Activated naive CD4-positive, alpha-beta T cell (primary cell): ENCODE measurements at places on chromosomes 1 and 21.

GRCh38 chr1:66415866-66416265, 118.1 kb upstream of the SGIP1 start:
- DNase-seq: no peak

- DNase-seq: no peak
Observed at GRCh38 chr1:60896701-60897363, 185.5 kb upstream of the NFIA start.

DNA sequence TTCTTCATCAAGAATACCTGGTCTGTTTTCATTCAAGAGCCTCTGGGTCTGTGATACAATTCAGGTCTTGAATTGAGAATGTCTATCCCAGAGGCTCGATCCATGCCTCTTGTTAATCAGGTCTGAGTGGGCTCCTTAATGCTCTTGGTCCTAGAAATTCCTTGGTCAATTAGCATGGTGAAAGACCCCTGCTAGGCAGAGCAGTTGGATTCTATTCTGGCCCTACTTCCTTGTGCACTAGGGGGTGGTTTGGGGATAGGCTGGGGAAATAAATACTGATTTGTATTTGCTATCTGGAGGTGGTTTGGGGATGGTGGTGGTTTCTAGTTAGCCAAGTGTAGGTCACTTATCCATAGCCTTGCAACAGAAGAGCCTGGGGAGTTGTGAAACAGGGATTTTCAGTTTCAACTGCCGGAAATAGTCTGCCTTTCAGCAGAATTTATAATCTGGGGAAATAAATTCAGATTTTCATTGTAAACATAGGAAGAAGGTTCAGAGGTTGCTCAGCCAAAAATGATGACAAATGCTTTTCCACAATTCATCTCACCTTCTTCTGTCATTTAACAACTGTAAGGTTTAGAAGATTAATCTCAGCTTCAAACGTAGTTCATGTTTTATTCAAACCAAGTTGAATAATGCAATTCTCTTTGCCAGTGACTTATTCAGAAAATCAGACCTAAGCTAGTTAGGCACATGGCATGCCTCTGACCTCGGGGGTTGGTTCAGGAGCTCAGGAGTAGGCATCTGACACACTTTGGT, 22.2 kb upstream of the SCAF4 start:
- no peak for DNase-seq

- no peak for DNase-seq
Observed at GRCh38 chr1:225824533-225824941, 14.6 kb downstream of the EPHX1 start.

- no peak for DNase-seq
Observed at GRCh38 chr1:202276081-202276715, 65.5 kb downstream of the UBE2T start.

DNA sequence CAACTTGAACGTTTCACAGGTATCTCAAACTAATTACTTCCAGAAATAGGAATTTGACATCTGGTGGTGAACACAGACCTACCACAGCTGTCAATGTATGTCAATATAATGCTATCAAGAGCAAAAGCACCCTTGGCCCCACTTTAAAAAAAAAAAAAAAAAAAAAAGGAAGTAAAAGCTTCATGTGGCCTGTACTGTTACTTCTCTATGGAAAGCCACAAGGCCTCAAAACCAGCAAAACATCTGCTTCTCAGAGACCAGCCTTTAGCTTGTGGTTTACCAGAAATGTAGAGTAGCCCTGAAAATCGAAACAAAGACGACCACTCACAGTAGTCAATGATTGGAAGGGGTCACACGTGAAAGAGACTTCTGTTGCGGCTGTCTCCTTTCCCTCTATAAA, 109.6 kb downstream of the SLC45A1 start:
- no peak for DNase-seq

DNA sequence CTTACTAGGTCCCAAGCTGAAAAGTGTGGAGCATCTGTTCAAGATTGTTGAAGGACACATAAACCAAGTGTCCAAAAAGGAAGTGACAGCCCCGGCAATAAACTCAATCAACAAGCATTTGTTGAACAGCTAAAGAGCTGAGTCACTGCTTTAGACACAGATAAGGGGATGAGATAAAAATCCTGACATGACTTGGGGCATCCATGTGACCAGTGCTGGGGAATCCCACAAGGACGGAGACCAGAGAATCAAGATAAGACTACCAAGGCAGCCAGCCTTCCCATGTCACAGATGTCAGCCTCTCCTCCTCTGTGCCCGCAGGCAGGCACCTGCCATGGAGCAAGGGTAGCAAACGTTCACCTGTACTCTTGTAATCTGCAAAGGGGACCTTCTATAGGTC, 118.6 kb upstream of the KAZN start:
- DNase-seq: no peak

DNA sequence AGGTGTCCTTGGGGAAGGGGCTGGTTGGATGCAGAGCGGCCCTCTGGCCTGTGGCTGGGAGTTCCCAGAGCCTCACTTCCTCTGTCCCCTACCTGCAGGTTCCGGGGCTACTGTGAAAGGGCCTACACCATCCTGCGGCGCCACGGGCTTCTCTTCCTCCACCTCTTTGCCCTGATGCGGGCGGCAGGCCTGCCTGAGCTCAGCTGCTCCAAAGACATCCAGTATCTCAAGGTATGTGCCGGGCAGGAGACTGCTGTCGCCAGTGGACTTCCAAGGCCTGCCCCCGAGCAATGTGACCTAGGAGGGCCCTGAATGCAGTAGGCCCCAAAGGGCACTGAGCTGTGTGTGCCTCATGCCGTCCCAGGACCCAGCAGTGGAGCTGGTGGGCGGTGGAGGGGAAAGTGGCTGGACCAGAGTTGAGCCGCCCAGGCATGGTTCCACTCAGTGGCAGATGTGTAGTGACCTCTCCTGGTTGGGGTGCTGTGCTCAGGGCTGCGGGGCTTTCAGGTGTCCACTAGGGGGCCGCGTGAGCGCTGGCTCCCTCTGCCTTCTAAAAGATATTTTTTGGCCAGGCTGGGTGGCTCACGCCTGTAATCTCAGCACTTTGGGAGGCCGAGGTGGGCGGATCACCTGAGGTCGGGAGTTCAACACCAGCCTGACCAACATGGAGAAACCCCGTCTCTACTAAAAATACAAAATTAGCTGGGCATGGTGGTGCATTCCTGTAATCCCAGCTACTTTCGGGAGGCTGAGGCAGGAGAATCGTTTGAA, 73.4 kb downstream of the PIK3CD start:
- DNase-seq: peak; percentile 63

DNA sequence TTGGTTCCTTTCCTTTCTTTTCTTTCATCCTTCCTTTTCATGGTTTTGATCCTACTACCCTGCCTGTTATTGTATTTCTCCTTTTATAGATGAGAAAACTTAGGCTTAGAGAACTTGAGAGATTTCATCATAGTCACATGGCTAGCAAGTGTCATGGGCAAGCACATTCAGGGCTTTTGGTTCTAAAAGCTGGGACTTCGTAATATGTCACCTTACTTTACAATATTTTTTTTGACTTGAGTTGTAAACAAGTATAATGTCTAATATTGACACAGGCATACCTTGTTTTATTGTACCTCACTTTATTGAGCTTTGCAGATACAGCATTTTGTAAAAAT, 70.7 kb downstream of the MTR start:
- DNase-seq: no peak

- DNase-seq: no peak
Observed at GRCh38 chr1:60033066-60033465, 40.5 kb downstream of the C1orf87 start.

GRCh38 chr1:156577550-156577949, 2.0 kb upstream of the TTC24 start:
- no peak for DNase-seq

DNA sequence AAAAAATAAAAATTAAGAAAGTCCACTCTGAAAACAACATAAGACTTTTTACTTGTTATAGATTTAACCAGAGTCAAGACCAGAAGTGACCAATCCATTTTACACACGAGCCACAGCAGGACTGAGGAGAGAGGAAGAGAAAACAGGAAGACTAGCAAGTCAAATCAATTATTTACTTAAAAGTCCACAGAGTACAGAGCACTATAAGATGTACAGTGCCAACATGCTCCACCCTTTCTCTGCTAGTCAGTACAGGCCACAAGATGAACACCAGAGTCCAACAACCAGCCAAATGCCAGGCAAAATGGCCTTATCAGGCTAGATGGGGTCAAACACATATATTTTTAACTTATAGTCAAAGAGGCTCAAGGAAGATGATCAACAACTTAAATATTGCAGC, 19.5 kb downstream of the LUZP1 start:
- DNase-seq: no peak

DNA sequence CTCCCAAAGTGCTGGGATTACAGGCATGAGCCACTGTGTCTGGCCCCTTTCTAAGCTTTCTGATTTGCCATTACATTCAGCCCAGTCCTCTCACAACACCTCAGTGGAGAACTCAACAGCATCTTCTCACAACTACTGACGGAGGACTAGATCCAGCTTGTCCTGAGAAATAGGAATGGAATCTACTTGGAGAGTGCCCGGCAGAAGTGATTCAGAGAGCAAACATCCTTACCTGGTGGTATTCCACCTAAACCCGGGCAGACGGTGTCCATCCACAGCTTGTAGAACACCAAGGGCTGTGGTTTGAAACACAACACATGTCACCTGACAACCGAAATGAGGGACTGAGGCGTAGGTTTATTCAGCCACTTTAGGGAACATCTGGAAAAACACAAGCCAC, 28.8 kb upstream of the CCSAP start:
- no peak for DNase-seq

DNA sequence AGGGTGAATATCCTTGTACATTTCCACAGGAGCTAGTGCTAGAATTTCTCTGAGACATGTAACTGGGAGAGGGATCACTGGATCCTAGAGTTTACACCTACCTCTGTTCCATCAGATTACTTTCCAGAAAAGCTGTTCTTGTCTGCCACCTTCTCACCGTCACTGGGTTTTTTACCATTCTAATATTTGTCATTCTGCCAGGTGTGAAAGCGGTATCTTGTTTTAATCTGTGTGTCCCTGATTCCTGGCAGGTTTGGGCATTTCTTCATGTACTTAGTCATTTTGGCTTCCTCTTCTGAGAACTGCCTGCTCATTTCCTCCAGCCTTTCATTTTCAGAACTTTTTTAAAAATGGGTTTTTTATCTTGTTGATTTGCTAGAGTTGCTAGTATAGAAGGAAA, 5.1 kb downstream of the PMF1 start:
- DNase-seq: no peak

DNA sequence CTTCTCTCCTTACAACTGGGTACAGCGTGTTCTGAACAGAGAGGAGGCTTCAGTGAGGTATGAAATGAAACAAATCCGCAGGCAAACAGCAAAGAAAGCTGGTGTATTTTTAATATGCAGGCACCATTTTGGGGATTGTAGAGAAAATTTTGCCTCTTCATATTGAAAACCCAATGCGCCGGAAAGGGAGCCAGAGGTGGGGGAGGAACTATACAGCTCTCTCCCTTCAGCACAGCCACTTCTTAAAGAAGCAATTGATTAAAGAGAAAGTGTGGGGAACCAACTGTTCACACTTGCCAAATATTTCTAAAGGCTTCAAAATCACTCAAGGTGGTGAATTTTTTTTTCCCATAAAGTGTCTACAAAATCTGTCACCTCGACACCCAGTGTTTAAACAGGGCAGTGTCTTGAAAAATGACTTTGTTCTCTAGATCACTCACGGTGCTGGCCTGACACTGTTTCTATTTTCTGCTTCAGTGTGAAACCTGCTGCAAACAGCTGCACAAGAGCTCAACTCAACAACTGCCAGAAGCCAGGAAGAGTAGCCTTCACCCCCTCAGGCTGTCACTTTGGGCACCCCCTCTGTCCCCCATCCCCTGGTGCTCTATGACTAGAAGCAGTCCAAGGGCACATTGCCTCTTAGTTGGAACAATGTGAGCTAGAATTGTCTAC, 123.8 kb upstream of the CTTNBP2NL start:
- DNase-seq: no peak

- no peak for DNase-seq
Observed at GRCh38 chr1:34763142-34763781, 3.7 kb downstream of the GJB4 start.

DNA sequence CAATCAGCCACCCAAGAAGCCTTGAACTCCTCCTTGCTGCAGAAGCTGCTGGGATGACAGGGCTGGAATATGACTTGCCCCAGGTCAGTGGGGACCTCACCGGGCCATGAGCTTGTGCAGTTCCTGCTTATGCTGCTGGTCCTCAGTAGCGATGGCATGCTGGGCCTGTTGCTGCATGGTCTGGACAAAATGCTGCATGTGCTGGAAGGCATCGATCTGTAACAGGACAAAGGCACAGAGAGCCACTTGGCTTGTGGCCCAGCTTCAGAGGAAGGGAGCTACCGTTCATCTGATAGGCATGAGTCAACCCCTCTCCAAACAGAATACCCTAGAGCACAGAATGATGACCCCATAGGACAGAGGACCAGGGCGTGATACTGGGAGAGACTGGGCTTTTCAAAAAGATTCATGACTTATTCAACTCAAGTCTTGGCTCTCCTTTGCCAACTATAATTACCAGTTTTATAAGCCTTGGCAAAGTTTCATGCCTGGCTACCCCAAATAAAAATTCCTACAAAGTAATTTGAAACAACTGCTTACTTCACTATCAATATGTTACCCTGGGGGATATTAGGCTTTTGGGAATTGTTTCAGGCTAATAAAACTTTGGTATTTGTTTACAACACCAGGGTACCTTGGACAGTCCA, 34.7 kb upstream of the EXOSC10 start:
- no peak for DNase-seq

GRCh38 chr1:30302858-30303257, 420.5 kb downstream of the MATN1 start:
- DNase-seq: no peak

GRCh38 chr1:42852608-42852980, 6.2 kb downstream of the ZNF691 start:
- no peak for DNase-seq

- DNase-seq: no peak
Observed at GRCh38 chr1:31828341-31828740, 12.5 kb upstream of the SPOCD1 start.

GRCh38 chr1:236615399-236616148, 11.3 kb upstream of the HEATR1 start:
- no peak for DNase-seq

DNA sequence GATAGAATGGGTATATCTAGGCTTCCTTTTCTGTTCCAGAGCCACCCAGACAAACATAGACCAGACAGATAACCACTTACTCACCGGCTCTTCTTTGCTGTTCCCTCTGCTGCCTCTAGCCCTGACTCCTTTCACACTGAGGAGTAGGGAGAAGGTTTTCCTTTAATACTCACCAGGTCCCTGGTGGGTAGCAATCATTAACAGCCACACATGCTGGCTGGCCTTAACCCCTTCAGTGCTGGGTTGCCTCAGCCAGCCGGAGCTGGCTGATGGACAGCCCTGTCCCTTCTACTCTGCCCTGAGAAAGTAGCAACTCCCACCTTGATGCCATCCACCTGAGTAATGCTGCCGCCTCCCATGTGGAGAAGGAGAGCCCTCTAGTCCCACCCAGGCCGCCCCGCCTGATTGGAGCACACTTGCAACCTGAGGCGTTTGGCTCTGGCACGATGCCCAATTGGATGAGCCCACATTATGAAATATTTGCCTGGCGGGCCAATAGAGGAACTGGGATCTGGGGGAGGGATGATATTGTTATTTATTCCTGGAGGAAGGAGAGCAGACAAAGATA, 71.6 kb downstream of the PLEKHA6 start:
- DNase-seq: no peak

- no peak for DNase-seq
Observed at GRCh38 chr21:44992608-44993031, 52.8 kb downstream of the SLX9 start.
